ENCODE measurements at places on chromosomes 13 and 19. TPM values are rescaled to one million over a fixed set of nuclear protein-coding genes. Genes with fewer than 3 reads are reported as not detected.

- no peak for DNase-seq
Measured at GRCh38 chr19:15112385-15112784, 5.2 kb downstream of the SYDE1 start.

GRCh38 chr19:1285737-1286360 lies at the start of gene EFNA2:
Gene EFNA2, plus strand, starts transcription at chr19:1285873. Its CDS starts 296 bp downstream, at chr19:1286169.
- DNase-seq, result no peak

GRCh38 chr19:13066226-13066625 lies 36.4 kb downstream of the LYL1 start:
- DNase-seq, result no peak

The IRGC gene
- not detected for polyA plus RNA-seq

GRCh38 chr13:66859934-66860877 lies 369.9 kb downstream of the PCDH9 start:
- no peak for DNase-seq

The KLK15 gene
- polyA plus RNA-seq, result not detected

DNA sequence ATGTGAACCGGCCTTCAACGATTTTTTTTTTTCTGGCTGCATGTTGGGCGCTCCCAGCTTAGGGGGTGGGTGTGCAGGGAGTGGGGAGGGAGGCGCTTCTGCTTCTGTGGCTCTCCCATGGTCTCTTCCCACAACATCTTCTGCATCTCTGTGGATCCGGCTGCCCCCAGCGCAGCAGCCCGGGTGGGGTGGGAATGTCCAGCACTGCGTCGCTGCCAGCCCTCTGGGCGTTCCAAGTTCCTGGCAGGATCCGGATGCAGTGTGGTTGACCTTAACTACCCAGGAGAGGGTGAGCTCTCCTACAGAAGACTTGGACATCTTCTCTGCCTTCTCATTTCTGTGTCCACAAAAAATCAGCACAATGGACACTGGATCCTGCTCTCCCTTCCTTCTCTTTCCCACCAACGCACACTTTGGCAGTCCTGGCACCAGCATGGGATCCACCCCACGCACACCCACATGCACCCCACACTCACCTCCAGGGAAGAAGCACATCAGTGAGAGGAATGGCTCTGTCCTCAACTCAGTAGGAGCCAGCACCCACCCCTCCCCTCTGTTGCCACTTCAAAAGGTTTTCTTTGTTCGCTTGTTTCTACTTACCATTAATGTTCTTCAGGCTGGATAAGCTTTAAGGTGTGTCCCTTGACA lies 177.3 kb downstream of the COL4A1 start:
- no peak for DNase-seq

The SIGLEC5 gene
- not detected for polyA plus RNA-seq

The MAP4K1 gene
- polyA plus RNA-seq, result 0.18 TPM

DNA sequence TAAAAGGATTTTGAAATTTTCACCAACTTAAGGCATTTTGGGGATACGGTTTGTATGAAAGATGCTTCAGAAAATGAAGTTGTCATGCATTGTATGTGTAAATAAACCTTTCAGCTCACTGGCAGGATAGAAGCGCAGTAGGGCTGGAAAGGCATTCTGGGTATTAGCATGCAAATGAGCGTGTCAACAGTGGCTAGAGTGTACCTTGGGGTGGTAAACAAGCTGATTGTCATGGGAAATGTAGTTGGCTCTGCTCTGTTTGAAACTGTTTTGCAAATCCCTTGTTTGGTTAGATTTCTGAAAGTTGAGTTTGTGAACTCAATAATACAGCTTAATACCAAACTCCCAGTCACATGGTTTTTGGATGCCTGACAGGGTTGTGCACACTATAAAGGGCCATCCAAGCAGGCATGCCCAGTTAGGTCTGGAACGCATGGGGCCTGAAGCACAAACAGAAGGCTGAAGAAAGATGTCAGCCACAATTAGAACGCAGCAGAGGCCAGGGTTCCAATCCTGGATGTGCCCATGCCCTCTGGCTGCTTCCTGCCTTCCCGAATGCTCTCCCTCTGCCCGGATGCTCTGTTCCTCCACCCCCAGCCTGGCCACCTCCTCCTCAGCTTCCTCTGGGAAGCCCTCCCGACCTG lies 14.6 kb downstream of the GSX1 start:
- no peak for DNase-seq

DNA sequence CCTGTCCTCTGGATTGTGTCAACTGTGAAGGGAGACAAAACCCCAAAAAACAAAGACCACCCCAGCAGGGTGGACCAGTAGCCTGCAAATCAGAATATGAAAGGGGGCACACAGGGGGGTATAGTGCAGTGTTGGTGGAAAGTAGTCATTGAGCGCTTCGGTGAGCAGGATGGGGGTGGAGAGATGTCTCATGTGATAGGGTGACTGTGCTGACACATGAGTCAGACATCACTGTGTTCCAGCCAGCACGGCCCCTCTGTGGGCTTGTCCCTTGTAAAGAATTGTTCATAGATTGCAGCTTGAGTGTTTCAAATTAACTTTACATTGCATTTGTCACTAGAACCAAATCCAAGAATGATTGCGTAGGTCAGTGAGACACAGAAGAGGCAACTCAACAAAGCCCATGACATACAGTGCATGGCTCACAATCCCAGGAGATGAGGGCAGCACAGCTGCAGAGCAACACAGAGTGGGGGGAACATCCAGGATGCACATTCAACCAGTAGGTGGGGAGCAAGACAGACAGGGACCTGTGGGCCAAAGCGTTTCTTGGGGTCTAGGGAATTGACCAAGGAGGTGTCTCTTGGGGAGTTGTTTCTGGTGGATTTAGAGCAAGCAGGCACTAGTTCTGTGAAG lies 7.5 kb downstream of the ZNF440 start:
- DNase-seq, result no peak

DNA sequence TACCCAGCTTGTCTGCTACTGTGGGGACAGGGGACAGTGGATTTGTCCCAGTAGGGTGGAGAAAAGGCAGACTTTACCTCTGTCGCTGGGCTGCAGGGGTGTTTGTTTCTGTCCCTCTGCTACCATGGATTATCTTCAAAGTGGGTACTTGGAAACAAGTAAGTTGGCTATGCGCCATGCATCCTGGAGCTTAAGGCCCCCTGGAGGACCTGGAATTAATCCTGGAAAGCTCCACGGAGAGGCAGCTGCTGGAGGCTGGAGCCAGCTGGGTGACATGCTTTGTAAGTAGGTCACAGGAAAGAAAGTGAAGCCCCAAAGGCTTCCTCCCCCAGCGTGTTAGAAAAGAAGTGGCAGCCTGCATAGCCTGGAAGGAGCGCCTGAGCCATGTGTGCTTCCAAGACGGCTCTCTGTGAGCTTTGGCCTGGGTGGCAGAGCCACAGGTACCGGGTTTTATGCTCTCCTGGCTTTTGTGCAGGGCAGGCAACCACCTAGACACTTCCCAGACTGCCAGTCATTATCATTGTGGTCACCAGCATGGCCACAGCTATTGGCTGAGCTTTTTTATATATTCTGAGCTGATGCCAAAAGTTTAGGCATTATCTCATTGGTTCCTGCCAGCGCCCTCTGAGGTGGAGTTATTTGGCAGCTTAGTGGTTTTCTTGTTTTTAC lies 9.5 kb downstream of the B3GLCT start:
- DNase-seq, result no peak

The PDE4A gene
- polyA plus RNA-seq, result 3.4 TPM

The TUBA3C gene
- not detected for polyA plus RNA-seq

The MAN2B1 gene
- polyA plus RNA-seq, result 66.9 TPM

GRCh38 chr13:20475927-20476691 lies 49.5 kb downstream of the CRYL1 start:
- DNase-seq, result no peak

DNA sequence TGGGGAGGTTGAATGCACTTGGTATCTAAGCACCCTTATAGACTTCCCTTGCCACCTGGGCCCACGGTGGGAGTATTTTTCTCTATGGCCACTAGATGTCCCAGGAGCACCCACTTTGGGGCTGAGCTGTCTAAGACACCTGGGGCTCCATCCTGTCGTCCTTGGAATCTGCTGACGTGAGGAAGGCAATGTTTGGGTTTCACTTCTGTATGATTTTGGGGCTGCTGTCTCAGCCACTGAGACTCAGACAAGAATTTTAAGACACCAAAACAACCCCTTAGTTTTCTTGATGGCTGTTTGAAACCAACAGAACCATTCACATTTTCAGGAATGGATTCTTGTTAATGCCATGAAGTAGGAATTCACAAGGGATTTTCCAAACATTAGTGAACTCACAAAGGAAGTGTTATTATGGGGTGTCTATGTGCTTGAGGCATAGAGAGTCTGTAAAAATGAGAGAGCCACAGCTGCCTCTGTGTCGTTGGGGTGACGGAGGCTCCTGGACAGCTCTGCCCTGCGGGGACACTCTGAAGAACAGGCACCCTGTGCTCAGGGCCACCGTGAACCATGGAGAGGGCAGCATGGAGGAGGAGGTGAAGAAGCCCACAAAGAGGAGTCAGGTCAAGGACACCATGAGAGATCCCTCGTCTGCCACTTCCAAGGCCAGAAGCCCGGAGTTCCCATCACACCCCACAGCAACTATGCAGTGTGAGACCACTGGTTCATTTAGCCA lies 106.8 kb upstream of the SPATA13 start:
- no peak for DNase-seq

The CYP4F22 gene
- not detected for polyA plus RNA-seq

DNA sequence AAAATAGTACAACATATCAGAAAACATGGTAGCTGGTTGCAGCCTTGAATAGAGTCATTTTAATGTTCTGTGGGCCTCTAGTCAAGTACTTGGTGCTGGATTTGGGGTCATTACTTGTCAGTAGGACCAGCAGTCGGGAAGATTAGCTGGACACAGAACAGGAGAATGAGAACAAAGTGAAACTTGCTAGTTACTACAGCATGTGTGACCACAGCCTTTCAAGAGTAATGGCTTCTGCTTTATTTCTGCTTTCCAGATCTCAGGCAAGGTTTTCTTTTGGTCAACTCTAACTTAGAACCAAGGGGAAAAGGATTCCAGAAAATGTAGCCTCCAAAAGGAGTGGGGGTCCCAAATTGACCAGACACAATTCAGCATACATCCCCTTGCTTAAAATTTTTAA lies 17.1 kb upstream of the VWA8 start:
- no peak for DNase-seq

The WDR87 gene
- polyA plus RNA-seq, result not detected

DNA sequence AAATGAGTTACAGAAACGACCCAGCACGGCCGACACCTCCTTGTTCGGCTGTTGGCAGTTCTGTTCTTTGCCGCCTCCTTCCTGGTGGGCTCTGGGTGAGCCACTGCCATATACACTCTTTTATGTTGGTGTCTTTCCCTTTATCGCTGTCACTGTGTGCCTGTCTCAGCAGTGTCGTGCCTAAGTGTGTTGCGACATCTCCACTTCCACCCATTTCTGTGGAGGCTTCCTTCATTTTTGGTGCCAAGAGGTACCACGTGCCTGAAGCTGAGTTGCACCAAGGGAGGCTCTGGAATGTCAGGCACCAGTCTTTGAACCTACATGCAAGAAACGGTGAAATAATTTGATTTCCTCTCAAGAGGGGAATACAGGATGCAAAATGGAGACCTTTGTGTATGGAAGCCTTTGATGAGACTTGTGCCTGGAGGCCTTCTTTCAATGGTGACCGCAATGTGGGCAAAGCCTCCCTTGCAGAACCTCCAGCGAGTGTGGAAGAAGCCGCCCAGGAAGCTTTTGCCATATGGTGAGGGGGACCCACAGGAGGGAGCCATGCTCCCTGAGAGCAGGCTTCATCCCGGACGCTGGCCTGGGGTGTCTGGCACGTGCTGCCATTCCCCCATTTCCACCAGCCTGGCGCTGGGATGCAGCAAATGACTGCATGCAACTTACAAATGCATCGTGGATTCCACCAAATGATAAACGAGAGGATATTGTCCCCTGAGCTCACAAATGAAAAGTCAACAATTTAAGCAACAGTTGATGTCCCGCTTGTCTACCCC lies 136.2 kb downstream of the TEX29 start:
- DNase-seq, result no peak

- no peak for DNase-seq
Measured at GRCh38 chr19:2426611-2427428, 566 bp downstream of the TIMM13 start.

DNA sequence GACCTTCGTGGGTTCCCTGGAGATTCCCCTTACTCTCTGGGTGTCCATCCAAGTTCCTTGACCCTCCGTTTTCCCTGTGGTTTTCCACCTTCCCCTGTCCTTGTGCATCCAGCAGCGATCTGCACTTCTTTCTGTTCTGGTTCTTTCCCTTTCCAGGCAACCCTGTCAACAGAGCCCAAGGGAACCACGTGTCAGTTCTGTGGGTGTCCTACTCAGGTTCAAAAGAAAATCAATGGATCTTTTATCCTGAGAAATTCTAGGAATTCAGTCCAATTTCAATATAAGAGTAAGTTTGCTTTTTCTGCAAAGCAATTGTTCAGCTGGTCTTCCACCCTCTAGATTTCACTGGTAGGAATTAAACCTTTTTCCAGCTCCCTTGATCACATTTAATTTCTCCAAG lies 1394.8 kb upstream of the SLC10A2 start:
- DNase-seq, result no peak

GRCh38 chr19:16660763-16661479 lies at the start of gene TMEM38A:
Gene TMEM38A, plus strand, starts transcription at chr19:16661139. Its CDS starts 79 bp downstream, at chr19:16661218.
- no peak for DNase-seq

GRCh38 chr19:9808855-9809824 lies 9.7 kb downstream of the FBXL12 start:
- no peak for DNase-seq

DNA sequence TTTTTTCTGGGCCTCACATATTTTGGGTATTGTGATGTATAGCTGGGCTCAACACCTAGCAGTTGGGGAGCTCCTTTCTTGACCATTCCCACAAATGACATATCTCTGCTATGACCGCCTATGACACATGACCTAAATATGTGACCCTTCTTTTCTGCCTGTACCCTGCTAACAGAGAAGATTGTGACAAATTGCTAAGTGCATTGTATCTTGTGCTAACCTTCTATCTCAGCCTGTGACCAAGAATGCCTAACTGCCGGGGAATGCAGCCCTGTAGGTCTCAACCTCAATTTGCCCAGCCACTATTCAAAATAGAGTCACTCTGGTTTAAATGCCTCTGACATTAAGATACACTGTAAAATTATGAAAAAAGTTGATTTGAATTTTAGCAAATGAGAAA lies 6.8 kb upstream of the ZNF429 start:
- no peak for DNase-seq

DNA sequence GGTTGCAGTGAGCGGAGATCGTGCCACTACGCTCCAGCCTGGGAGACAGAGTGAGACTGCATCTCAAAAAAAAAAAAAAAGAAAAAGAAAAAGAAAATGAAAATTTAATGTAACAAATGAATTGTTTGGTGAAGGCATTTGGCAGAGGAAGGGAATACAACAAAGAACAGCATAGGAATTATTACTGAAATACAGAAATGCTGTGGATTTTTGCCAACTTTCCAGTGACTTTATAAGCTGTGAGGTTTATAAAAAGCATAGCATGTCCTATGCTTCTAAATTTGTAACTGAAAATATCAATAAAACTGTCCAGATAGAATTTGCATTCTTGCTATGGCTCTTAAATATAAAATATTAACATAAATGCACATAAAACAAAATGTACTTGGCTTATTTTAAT lies 112.9 kb upstream of the IRS2 start:
- DNase-seq, result no peak

The PCDH8 gene
- polyA plus RNA-seq, result 0.83 TPM

The FGF22 gene
- not detected for polyA plus RNA-seq

The RDH8 gene
- 0.05 TPM for polyA plus RNA-seq

Data from BJ (cell line).